ENCODE measurements at places on chromosomes 13 and 19.

GRCh38 chr19:31659897-31660210 is 310.6 kb upstream of the TSHZ3 start:
- ATAC-seq = no peak

- peak; percentile 73 for ATAC-seq
Observed at GRCh38 chr13:36282821-36283432, 14.7 kb downstream of the CCDC169 start.

GRCh38 chr19:10544242-10544752 is 593 bp downstream of the ATG4D start:
- peak; percentile 30 for ATAC-seq

DNA sequence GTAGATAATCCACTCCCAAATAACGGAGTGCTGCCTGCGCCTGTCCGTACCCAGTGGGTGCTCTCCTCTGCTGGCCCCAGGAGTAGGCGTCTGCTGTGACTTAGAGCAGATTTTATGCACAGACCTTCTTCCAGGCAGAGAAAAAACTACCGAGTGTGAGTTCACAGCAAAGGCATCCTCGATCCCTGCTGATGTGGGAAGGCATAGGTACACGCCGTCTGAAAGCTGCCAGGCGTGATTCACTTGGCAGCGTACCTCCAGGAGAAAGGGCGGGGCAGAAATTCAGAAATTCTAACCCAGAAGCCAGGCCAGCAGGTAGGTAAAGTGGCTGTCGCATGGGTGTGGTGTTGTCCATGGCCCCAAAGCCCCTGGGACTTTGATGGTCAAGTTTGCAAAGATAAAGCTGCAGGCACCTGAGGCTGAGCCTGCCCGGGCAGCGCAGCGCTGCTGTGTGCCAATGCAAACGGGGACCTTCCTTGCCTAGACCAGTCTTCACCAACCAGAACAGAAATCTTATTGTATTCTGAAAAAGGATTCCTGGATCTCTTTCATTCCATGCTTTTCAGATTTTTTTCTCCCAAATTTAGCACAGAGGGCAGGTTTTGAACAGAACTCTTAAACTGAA is 36.3 kb downstream of the COL4A2 start:
- no peak for ATAC-seq

- peak; percentile 24 for ATAC-seq
Observed at GRCh38 chr19:15379999-15380647, 536 bp upstream of the AKAP8 start.

GRCh38 chr19:42121656-42122069 is 10.6 kb downstream of the POU2F2 start:
- ATAC-seq = peak; percentile 84

DNA sequence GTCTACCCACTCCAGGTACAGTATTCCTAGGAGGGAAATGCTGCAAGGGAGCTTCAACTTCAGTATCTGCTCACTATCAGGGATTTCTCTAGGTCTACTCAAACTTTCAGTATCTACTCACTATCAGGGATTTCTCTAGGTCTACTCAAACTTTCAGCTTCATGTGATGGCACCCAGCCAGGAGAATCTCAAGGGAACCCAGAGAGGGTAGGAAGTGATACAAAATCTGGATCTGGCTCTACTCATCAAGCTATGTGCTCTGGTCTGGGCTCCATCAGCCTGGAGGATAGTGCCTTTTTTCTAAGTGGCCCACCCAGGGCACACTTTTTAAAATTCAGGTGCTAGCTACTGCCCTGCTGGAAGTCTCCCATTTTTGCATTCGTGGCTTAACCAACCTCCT is 52.3 kb upstream of the FNDC3A start:
- no peak for ATAC-seq

DNA sequence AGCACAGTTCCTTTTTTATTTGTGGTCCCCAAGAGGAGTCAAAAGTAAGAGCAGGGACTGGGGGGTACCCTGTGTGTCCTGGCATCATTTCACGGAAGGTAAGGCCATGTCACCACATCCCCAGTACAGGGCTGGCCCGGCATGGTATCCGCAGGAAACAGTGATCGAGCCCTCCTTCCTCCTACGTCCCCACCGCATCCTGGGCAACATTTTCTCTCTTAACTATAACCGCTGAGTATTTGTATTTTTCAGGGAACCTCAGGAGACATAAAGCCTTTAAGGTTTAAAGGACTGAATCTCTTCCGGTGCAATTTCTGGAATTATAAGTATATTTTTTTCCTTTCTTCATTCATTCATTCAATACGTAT is 13.6 kb upstream of the LATS2 start:
- no peak for ATAC-seq

DNA sequence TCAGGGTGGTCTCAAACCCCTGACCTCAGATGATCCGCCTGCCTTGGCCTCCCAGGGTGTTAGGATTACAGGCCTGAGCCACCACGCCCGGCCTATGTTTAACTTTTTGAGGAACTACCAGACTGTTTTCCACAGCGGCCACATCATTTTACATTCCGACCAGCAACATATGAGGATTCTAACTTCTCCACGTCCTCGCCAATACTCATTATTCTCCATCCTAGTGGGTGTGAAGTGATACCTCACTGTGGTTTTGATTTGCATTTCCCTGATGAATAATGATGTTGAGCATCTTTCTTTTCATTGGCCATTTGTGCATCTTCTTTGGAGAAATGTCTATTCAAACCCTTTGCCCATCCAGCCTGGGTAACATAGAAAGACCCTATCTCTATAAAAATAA is 14.8 kb downstream of the SLC5A5 start:
- no peak for ATAC-seq

DNA sequence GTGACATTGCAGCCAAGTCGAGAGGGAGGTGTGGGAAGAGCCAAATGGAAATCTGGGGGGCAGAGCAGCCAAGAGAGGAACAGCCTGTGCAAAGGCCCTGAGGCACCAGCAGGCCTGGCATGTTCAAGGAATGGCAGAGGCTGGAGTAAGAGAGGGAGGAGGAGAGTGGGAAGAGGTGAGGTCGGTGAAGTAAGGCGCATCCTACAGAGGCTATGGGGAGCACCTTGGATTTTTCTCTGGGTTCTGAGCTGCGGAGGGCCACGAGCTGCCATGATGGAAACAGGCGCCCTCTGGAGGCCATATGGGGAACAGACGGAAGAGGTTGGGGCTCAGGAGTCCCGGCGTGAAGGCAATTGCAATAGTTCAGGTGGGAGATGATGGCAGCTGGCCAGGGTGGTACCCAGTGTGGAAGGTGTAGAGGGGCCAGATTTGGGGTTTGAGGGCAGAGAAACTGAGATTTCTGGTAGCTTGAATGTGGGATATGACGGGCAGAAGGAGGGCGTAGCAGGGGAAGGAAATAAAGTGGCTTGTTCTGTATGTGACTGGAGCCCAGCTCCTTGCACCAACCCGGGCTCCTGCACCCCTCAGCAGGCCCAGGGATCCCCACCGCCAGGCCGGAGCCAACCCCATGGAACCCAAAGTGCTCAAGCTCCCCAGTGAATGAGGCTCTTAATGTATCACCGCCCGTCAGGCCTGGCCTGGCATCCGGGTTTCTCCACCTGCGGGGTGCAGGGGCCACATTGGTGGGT is 20.5 kb upstream of the STRN4 start:
- ATAC-seq = peak; percentile 70

DNA sequence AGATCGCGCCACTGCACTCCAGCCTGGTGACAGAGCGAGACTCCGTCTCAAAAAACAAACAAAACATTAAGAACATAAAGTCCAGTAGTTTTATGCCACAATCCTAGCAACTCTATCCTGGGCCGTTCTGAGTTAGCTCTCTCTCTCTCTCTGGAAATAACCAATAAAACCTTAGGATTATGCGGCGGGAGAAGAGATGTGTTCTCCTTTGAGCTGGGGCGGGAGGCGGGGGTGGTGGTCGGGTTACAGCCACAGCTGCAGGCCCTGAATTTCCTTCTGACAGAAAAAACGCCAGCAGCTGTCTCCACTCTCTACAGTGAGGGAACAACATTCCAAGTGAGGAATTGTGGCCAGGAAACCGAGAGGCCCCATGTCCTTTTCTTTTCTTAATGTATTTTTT is 9.1 kb upstream of the PNMA8A start:
- peak; percentile 57 for ATAC-seq

GRCh38 chr13:77176350-77176749 is 149.4 kb upstream of the FBXL3 start:
- ATAC-seq = peak; percentile 79

GRCh38 chr19:34974646-34975045 is 10.6 kb upstream of the ZNF792 start:
- ATAC-seq = no peak

DNA sequence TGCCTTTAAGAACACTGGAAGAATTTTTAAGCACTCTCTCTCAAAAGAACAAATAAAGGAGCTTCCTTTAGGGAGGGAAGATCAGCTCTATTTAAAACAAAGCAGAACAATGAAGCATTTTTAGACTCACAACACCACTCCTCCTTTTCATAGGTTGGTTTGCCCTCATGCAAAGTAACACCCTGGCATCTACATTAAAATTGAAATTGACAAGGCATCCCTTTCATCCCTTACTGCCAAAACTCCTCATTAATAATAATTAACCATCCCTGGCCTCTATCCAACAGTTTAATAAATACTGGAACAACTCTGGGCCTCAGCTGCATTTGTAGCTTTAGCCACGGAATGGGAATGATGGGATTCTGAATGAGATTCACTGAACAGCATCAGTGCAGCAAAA is 929.1 kb downstream of the PCDH9 start:
- ATAC-seq = no peak

DNA sequence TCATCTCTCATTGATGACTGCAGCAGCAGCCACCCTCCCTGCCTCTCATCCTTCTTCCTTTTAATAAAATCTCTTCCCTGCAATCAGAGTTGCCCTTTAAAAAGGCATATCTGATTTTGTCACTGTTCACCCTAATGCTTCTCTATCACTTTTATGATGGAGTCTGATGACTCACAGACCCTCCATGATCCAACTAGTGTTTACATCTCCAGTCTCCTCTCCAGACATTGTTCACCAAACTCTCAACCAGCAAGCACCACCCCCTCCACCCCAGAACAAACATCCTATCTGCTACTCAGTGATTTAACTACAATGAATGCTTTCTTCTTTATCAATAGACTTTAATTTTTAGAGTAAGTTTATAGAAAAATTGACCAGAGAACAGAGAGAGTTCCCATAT is 59.5 kb downstream of the TNFSF11 start:
- no peak for ATAC-seq

- ATAC-seq = no peak
Observed at GRCh38 chr13:39945226-39945625, 289.8 kb downstream of the COG6 start.

DNA sequence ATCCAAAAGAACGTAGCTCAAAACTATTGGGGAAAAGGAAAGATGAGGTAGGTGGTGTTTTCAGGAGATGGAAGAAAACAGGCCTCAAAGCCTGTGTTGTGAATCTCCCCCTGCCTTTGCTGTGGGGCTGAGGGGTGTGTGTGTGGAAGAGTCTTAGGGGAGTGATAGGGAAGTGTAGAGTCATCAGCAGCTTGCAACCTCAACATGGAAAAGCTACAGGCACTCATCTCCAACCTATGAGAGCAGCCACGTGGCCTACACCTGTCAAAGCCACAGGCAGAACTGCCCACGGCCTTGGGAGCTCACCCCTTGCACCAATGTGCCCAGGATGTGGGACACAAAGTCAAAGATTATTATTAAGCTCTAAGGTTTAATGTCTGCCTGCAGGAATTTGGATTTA is 4.3 kb upstream of the SIGLEC12 start:
- no peak for ATAC-seq

DNA sequence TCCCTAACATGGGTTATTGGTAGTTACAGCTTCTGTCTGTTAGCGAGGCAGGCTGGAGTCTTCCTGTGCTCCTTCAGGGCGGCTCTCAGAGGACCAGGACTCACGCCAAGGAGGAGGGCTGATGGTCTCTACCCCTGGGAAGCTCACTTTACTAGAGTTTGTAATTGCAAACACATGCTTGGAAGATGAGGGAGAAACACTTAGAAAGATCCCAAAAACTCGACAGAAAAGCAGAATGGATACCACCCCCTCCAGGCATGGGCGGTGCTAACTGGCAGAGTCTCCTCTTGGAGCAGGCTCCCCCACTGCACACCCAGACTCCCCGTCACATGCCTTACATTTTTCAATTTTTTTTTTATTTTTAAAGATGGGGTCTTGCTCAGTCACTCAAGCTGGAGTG is 62.0 kb downstream of the PARP4 start:
- peak; percentile 28 for ATAC-seq

DNA sequence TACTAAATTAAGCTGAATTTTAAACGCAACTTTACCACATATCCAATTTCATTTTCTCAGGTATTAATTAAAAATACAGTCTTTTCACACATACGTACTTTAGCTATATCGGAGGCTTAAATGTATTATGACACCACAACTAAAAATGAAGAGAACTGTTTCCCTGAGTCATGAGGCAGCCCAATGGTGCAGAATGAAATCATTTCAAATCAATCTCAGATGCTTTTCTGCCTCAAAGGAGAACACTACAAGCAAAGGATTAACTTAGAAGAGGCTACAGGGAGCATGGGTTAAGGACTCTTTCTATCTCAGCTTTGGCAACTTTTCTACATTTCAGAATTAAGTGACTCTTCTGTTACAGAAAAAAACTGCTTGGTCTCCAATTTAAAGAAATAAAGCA is 516.3 kb upstream of the HTR2A start:
- ATAC-seq = peak; percentile 59

- no peak for ATAC-seq
Observed at GRCh38 chr13:82751206-82751605, 1131.1 kb downstream of the SLITRK1 start.

DNA sequence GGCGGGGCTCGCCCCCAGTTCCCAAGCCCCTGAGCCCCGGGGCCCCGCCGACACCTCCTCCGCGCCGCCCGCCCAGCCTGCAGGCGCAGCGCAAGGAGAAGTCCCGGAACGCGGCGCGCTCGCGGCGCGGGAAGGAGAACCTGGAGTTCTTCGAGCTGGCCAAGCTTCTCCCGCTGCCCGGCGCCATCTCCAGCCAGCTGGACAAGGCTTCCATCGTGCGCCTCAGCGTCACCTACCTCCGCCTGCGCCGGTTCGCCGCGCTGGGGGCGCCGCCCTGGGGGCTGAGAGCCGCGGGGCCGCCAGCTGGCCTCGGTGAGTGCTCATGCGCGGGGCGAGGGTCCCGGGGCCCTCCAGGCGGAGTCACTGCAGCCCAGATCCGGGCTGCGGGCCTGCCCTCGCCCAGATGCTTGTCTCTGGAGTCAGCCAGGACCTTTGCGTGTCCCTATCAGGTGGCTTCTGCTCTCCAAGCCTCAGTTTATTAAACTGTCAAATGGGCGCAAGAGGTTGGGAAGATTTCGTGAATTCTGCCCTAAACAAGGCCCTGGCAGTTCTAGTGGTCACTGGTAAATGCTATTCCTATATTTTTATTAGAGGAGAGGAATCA is 2.0 kb downstream of the NPAS1 start:
- peak; percentile 37 for ATAC-seq

- ATAC-seq = no peak
Observed at GRCh38 chr19:400976-401865, 7.7 kb downstream of the C2CD4C start.

DNA sequence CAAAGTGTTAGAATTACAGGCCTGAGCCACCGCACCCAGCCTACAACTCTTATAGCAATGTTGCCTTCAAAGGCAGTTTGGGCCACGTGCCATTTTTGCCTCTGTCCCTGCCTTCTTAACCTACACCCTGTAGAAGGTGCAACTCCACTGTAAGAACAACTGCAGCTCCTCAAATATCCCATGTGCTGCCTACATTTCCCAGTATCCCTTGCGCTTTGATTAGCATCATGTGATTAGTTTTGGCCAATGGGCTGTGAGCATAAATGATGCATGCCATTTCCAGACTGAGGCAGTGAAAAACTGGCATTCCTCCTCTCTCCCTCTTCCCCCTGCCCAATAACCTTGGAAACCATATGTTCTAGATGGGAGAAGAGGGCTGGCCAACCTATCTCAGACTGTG is 75.2 kb upstream of the MRI1 start:
- peak; percentile 52 for ATAC-seq

Data from SK-N-SH treated with all-trans-retinoic acid at 6 μM for 48 hours (cell line).